ENCODE measurements at places on chromosomes 3 and 15. TPM values are rescaled to one million over a fixed set of nuclear protein-coding genes. Genes with fewer than 3 reads are reported as not detected.

GRCh38 chr3:84536916-84537315, 421.9 kb upstream of the CADM2 start:
- DNase-seq = no peak

GRCh38 chr3:172549144-172549543, 25.9 kb upstream of the TNFSF10 start:
- DNase-seq = no peak

DNA sequence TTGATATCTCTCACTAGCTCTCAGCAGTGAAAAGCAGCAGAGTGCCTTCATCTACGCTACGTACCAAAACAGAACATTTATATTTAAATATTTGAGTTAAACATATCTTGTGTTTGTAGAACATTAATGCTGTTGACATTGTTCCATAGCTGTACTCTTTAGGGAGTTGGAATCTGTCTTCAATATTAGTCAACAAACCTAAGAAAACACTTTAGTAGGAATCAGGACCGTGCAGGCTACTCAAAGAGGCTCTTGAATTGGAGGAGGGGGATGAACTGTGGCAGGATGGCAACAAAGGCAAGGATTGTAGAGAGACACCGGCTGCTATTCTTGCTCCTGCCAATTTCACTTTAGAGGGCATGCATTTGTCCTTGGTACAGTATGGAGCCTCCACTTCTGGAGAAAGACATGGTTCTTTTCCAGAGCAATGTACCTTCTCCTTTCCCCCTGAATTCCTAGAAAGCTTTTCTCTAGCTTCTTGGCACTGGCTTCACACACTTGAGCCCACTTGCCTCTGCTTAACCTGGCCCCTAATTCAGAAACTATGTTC, 265.9 kb downstream of the CD47 start:
- DNase-seq = no peak

PRSS50 gene
- not detected for total RNA-seq

DNA sequence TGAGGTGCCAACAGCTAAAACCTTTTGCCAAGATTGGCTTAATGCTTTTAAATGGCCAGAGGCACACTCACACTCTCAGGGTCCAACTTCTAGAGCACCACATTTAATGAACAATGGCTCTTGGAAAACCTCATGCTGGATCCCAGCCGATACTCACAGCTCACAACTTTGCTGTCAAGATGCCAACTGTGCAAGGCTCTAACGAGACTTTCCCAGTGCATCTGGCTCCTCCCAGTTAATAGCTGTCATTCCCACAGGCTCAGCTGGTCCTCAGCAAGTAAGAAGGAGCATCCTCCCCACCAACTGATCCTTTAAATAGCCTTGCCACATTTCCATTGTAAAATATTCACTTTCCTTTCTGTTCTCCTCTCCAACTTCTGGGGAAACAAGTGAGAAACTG, 20.3 kb upstream of the FRMD4B start:
- DNase-seq = no peak

GRCh38 chr3:42226470-42227425, 39.2 kb downstream of the CCK start:
- peak; percentile 21 for DNase-seq

TM2D3 gene
- 37.4 TPM for total RNA-seq

- DNase-seq = no peak
Observed at GRCh38 chr3:30915782-30916181, 21.3 kb upstream of the GADL1 start.

- no peak for DNase-seq
Observed at GRCh38 chr3:38560996-38561717, 65.0 kb downstream of the EXOG start.

DNA sequence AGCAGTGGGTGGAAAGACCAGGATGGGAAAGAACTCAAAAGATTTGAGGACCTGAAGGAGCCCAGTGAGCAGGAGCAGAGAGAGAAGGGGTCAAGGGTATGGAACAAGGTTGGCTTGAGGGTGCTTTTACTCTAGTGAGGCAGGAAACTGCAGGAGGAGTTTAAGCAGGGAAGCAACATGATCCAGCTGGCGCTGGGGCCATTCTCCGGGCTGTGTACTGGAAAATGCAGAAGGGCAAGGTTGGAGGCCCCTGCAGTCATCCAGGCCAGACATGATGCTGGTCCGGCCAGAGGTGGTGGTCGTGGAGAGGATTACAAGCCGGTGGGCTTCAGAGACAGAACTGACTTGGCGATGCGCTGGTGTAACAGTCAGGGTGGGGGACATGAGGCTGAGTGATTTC, 81.8 kb downstream of the LSM3 start:
- DNase-seq = no peak

DNA sequence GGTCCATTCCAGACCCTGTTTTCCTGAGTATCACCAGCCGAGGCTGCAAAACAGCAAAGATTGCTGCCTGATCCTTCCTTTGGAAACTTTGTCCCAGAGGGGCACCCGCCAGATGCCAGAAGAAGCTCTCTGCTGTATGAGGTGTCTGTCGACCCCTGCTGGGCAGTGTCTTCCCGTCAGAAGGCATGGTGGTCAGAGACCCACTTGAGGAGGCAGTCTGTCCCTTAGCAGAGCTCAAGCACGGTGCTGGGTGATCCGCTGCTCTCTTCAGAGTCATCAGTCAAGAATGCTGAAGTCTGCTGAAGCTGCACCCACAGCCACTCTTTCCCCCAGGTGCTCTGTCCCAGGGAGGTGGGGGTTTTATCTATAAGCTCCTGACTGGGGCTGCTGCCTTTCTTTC, 1121.2 kb downstream of the NSUN3 start:
- no peak for DNase-seq

GRCh38 chr3:69930564-69930963, 69.0 kb upstream of the SAMMSON start:
- no peak for DNase-seq

DCLK3 gene
- not detected for total RNA-seq

ATP13A4 gene
- not detected for total RNA-seq

DNA sequence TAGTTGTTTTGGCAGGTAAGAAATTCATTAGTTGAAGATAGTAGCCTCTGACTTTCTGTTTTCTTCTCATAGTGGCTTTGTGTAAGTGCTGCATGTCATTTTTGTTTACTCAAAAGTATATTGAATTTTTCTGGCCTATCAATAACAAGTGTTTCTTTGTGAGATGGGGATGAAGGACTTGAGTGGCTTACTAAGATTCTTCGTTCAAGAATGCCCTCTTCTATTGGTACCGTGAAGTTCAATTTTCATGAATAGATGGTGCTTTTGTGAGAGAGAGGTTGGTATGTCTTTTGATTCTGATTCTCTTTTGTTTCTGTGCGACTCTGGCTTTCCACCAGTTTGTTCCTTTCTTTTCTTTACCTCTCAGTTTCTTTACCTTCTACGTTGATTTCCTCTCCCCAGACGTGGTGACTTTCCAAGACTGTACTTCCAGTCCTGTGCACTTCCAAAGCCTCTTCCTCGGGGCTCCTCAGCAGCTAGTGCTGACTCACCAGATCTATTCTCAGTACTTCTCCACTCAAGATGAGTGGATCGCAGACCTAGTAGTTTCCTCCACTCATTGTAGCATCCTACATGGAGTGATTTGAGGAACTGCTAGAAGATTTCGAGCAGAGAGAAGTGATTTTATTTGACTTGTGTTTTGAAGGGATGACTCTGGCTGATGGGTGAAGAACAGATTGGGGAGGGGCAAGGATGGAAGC, 82.0 kb upstream of the EPHB3 start:
- DNase-seq = no peak

DNA sequence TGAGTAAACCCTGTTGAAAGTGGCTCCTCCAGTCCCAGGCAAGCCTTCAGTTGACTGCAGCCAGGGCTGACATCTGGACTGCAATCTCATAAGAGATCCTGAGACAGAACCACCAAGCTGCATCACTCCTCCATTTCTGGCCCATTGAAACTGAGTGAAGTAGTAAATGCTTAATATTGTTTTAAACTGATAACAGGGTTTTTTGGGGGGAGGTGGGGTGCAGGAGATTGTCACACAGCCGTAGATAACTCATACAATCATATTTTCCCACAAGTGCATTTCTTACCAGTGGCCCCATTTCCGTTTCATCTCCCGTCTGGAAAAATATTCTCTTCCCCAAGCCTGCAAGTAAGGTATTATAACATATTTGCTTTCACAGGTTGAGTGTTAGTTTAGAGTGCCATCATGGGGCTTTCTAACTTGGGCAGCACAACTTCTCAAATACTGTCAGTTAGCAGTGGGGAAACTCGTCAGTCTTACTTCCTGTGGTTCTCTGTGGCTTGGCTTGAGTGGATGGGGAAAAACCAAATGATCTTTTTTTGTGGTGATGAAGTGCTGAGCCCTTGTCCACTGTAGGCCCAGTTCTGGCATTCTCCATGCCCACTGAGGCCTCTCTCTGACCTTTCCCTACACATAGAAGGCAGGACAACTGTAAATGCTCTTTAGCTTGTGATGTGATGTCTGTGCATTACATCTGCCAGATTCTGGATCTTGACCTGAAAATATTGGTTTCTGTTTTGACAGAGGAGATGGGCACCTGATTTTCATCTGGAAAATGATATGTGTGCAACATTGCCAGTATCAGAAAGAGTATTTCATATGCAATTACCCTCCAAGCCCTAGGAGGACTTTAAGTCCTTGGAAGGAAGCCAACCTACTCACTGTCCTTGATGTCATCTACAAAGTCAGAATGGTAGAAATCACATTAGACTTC, 90.1 kb upstream of the BHLHE40 start:
- no peak for DNase-seq

- DNase-seq = peak; percentile 87
Observed at GRCh38 chr3:157360044-157360443, 76.6 kb upstream of the PTX3 start.

GRCh38 chr3:2727610-2728318, 382.4 kb downstream of the IL5RA start:
- no peak for DNase-seq

POPDC2 gene
- 0.17 TPM for total RNA-seq

ABTB1 gene
- total RNA-seq = 2.4 TPM

GRCh38 chr3:171614318-171614921, 154.2 kb upstream of the TNIK start:
- DNase-seq = peak; percentile 36

NKIRAS1 gene
- total RNA-seq = 13.8 TPM

TUSC7 gene
- total RNA-seq = not detected

PLA2G4E gene
- not detected for total RNA-seq

- no peak for DNase-seq
Observed at GRCh38 chr15:34182942-34183341, 27.0 kb downstream of the KATNBL1 start.

THOC7 gene
- total RNA-seq = 67.1 TPM

DNA sequence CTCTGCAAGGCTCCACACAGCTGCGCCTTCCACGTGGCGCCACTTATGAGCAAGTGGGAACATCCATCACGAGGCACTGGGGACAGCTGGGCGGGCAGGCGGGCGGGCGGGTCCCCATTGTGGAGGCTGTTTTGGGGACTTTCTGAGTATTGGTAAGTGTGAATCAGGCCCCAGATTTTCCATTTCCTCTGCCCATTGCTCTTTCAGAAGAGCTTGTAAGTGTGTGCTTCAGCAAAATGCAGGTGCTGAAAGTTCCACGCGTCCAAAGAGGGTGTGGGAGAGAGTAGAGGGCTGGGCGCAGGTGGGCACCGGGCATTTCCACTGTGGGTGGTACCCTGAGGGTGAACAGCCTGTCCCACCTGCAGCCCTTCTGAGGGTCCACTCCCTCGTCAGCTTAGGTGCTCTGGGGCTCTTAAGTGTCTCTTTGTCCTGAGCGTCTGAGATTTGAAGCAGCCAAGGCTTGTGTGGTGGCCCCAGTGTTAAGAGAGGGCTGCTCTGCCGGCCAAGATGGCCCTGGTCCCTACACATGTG, 177.1 kb downstream of the RPLP1 start:
- DNase-seq = no peak

DNA sequence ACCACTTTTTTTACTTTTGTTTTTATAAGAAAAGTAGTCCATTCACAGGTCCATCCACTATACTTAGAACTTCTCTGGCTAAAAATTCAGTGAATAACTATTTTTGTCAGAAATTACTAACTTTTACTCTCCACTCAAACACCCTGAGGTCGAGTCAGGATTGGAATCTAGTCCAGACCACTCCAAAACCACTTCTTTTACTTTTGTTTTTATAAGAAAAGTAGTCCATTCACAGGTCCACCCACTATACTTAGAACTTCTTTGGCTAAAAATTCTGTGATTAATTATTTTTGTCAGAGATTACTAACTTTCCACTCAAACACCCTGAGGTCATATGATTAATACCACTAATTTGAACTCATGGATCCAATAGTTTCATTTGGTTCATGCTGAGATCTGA, 239.4 kb downstream of the RORA start:
- no peak for DNase-seq

NANOGP8 gene
- not detected for total RNA-seq

GRCh38 chr3:135056084-135056730, 261.1 kb downstream of the EPHB1 start:
- DNase-seq = no peak

DNA sequence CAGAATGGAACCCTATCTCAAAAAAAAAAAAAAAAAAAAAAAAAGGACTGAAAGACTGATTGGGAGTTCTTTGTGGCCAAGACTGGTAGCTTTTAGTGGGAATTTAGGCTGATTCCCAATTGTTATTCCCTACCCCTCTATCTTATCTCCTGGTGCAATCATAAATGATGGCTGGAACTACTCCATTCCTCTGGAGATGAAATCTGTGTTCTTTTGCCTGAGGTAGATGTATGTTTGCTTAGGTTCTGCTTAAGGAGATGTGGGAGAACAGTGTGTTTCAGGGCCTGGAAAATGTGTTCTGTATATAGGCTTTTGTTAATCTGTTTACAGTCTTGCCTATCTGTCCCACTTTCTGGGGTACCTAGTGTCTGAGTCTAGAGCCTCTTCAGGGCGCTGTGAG, 19.5 kb downstream of the UBE2Q2 start:
- no peak for DNase-seq

- DNase-seq = no peak
Observed at GRCh38 chr3:193372783-193373182, 5.8 kb downstream of the ATP13A5 start.

- no peak for DNase-seq
Observed at GRCh38 chr15:69145694-69146492, 14.5 kb upstream of the GLCE start.

GOLGA6A gene
- total RNA-seq = 0.06 TPM

GRCh38 chr3:159929171-159930141, 59.2 kb upstream of the IL12A start:
- DNase-seq = peak; percentile 81

RAD51 gene
- 17.9 TPM for total RNA-seq

- DNase-seq = peak; percentile 39
Observed at GRCh38 chr3:178671377-178671776, 135.1 kb downstream of the KCNMB2 start.
